Endodermal cell (in vitro differentiated cells): ENCODE measurements at places on chromosomes 12 and 14.

DNA sequence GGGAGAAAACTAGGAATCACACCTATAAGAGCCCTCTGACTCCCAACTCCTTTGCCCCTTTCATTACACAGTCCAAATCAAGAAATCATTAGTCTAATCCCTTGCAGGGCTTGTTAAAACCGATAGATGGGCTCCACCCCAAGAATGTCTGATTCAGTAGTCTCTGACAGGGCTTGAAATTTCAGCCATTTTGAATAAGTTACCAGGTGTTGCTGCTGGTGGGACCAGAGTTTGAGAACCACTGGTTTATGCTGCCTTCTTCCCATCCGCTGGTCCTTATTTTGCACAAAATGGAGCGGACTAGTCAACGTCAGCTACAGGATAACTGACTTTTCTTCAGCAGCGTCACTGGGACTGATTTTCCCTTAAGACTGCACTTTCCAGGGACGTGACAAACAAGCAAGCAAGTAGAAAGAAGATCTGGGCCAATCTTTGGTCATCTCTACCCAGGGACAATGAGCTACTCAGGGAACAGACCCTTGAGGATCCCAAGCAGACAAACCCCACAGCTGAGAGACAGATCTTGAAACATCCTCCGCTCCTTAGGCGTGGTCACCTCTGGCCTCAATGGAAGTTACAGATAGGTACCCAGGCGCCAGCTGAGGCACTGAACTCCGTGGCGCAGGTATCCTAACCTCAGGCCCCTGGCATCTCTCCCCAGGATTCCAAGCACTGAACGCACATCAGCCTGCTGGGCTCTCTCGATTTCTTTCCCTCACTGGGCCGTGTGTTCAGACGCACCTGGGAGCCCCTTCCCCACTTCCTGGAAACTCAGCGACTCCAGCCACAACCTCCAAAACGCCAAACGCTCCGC is 900 bp downstream of the KCTD10 start:
- peak; percentile 52 for DNase-seq

DNA sequence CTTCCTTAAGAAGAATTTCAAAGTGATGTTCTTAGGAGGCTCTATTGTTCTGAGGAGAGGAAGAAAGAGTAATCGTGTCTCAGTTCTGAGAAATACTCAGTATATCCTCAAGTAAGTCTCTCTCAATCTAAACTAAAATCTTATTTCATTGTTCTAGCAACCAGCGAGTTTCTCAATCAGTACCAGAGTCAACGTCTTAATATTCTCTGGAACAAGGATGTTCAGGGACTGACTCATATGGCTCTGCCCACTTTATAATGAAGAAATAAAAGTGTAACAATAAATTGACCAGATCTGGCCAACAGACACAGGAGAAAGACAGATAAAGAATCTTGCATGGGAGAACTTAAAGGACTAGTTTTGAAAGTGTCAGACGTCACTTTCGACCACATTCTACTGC is 469.8 kb upstream of the FLRT2 start:
- DNase-seq: no peak

DNA sequence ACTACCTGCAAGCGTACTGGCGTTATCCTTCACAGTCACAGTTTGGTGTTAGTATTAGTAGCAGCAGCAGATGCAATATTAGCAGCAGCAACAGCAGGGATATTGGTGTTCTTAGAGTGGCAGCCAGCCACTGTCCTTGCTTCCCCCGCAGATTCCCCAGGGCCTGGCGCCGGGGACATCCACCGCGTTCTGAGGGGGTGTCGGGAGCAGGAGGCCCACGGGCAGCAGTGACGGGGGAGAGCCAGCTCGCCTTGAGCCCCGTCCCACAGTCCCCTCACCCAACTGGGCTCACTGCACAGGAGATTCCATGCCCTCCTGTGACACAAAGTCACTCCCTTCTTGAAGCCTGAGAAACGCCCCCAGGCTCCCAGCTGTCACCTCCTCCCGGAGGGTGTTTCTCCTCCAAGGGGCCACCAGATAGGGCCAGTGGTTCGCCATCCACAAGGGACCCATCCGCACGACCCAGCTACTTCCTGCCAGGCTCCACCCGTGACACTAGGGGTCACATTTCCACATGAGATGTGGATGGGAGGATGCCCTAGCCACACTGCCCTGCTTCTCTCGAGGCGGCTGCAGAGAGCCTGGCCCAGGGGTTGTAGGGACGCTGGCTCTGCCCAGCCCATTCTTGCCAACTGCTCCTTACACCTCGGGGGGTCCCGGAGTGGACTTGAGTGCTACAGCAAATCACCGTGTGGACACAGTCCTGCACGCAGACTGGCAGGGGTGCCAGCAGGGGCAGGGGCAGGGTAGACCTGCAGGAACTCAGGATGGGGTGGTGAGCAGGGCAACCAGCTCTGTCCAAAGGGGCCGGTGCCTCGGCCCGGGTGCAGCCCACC is 123.1 kb downstream of the PIWIL1 start:
- no peak for DNase-seq

DNA sequence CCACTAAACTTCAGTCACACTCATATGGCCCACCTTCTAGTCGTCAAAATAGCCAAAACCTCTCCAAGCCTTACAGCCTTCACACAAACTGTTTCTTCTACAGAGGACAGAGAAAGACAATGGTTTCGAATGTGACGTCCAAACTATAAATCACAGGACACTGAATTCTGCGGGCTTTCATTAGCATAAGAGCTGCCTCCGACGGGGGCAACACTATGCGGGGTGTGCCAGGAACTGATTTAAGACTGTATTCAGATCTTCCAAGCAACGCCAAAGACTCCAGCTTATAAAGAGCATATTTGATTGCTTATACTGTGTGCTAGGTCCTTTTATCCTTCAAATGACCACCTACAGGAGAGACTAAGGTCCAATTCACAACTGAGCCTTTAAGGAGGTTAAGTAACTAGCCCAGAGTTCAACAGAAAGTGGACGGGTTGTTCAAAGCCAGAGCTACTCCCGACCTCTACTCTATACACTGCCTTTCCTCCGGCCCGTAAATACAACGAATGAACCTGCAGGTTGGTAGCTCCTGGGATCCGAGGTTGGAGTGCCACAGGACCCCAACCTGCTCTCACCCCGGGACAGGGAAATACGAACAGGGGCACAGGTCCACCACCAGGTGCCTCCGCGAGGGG is 575 bp downstream of the L2HGDH start:
- no peak for DNase-seq

DNA sequence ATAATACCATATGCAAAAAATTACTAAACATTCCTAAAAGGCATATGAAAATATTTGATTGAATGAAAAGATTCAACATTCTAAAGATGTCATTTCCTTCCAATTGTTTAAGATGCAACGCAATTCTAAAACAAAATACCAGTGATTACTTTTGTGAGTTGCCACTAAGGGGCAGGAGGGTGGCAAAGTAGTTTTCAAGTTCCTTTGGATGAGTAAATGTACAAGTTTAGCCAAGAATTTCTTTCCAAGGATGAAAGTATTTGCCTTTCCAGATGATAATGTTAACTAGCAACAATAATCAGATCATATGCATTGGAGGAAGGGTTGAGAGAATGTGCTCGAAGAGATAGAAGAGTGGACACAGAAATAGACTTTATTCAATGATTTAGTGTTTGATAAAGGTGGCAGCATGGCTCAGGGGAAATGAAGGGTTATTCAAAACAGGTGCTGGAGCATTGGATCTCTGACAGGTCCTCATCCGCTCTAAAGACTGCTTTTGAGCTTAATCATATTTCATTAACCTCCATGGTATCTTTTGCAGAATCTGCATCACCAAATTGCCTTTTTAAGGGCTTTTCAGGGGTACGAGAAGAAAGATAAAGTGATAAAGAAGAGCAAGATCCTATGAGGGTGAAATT is 678.5 kb upstream of the TBX3 start:
- no peak for DNase-seq

DNA sequence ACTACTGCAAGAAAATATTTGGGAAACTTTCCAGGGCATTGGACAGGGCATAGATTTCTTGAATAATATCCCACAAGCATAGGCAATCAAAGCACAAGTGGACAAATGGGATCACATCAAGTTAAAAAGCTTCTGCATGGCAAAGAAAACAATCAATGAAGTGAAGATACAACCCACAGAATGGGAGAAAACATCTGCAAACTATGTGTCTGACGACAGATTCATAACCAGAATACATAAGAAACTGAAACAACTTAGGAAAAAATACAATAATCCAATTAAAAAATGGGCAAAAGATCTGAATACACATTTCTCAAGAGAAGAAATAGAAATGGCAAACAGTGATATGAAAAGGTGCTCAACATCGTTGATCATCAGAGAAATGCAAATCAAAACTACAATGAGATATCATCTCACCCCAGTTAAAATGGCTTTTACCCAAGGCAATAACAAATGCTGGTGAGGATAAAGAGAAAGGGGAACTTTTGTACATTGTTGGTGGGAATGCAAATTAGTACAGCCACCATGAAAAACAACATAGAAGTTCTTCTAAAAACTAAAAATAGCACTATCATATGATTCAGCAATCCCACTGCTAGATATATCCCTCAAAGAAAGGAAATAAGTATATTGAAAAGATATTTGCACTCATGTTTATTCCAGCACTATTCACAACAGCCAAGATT is 33.8 kb upstream of the ATP2B1 start:
- DNase-seq: no peak

- no peak for DNase-seq
Measured at GRCh38 chr12:91143206-91143605, 31.9 kb upstream of the LUM start.
